Effector memory CD4-positive, alpha-beta T cell (primary cell): ENCODE measurements at places on chromosomes 1 and 21.

DNA sequence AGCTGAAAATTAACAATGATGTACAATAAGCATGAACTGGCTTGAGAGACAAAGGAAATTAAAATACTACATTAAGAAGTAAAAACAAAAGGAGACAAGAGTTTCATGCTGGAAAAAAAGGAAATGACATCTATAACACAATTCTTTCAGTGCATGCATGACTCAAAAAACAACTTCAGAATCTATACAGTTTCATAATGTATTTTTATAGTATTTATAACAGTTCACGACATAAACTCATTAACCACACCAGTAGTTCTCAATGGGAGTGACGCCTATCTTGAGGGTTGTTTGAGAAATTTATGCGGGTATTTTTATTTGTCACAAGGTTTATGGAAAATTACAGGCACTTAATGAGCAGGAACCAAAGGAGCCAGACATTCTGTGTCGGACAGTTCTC is 168.5 kb downstream of the SMYD3 start:
- no peaks in the 10 kb centered on the region for H3K4me1 ChIP-seq
- no peaks in the 10 kb centered on the region for H3K36me3 ChIP-seq
- H3K27ac ChIP-seq = no peak overlapping the region
- H3K4me3 ChIP-seq = no peak overlapping the region

DNA sequence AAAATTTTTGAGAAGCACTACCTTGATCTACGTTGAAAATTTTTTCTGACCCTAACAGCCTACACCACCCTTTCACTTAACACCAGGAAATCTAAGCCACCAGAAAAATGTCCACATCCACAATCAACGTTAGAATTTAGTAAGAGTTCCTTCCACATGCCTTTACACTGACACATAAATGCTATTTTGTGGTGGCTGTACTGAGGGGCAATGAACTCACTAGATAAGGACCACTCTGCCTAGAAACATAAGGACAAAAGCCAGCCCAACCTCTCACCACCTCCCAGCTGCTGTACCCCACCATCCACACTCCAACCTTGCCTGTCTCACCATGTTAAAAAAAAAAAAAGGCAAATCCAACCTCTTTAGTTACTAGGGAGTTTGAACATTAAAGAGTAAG is 29.8 kb downstream of the PARP1 start:
- no peak overlapping the region for H3K27ac ChIP-seq
- no peaks in the 10 kb centered on the region for H3K4me1 ChIP-seq
- DNase-seq = no peak
- peaks cover 99% of the 10 kb centered on the region for H3K36me3 ChIP-seq
- H3K4me3 ChIP-seq = no peak overlapping the region

DNA sequence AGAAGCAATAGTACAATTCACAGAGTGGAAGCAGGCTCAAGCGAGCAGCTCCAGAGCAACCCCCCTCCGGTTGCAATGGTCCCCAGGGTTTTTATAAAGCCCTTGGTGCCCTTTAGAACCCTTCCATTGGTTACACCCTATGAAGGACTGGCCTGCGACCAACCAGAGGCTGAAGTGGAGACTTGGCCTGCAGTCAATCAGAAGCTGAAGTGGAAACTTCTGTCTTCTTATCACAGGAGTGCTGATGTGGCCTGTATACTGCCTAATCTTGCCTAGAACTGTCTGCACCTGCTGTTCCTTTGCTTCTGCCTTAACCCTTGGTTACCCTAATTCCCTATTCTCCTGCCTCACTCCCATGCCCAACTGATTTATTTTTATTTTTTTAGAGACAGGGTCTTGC is 15.4 kb upstream of the FRRS1 start:
- H3K4me1 ChIP-seq = peaks cover 6% of the 10 kb centered on the region
- DNase-seq = no peak
- H3K27ac ChIP-seq = no peak overlapping the region

DNA sequence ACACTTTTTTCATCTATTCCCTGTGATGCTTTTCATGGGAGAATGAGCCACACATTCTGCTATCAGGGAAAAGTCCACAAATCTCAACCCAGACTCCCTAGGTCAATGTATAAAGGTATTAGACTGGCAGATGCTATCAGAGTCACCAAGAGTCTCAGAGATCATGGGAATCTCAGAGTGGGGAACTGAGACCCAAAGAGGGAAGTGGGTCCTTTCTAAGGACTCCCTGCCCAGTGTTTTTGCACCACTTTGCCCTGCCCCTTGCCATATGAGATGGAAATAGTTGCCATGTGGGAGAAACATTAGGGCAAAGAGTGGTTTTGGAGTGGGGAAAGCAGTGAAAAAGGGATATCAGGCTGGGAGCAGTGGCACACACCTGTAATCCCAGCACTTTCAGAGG is 19.1 kb upstream of the AZIN2 start:
- H3K36me3 ChIP-seq = no peaks in the 10 kb centered on the region
- no peaks in the 10 kb centered on the region for H3K27me3 ChIP-seq
- no peaks in the 10 kb centered on the region for H3K4me1 ChIP-seq

- H3K4me3 ChIP-seq = no peak overlapping the region
- H3K27me3 ChIP-seq = no peaks in the 10 kb centered on the region
- H3K36me3 ChIP-seq = no peaks in the 10 kb centered on the region
- H3K27ac ChIP-seq = no peak overlapping the region
- DNase-seq = no peak
Measured at GRCh38 chr21:46023555-46023954, 42.0 kb downstream of the COL6A1 start.

DNA sequence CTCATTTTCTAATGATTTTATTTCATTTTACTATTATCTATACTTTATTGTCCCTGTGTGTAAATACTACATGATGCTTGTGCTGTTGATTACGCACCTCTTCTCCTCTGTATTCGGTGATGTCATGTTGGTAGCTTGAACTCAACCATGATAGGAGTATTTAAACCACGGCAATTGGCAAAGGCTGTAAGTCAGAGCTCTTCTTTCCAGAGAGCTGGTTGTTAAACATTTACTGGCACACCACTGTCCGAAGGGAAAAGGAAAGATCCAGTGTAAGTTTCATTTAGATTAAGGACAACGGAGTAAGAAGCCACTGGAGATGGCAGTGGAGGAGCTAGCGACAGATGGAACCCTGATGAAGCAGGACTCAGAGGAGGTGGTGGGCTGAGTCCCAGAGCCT is 93.4 kb upstream of the KCNE2 start:
- H3K27ac ChIP-seq = no peak overlapping the region
- no peaks in the 10 kb centered on the region for H3K36me3 ChIP-seq
- no peaks in the 10 kb centered on the region for H3K4me1 ChIP-seq

DNA sequence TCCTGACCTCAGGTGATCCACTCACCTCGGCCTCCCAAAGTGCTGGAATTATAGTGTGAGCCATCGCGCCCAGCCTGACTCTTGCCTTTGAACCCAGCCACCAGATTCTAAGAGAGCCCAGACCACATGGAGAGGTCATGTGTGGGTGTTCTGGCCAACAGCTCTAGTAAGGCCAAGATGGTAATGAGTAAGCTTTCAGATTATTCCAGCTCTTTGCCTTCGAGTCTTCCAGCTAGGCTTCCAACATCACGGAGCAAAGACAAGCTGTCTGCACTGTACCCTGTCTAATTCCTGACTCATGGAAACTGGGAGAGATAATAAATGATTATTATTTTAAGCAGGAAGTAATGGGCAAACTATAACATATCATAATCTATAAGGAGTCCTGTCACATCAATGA is 14.8 kb upstream of the ZFP69B start:
- no peak overlapping the region for H3K4me3 ChIP-seq
- no peak overlapping the region for H3K27ac ChIP-seq
- no peak for DNase-seq
- no peaks in the 10 kb centered on the region for H3K27me3 ChIP-seq
- no peaks in the 10 kb centered on the region for H3K36me3 ChIP-seq

DNA sequence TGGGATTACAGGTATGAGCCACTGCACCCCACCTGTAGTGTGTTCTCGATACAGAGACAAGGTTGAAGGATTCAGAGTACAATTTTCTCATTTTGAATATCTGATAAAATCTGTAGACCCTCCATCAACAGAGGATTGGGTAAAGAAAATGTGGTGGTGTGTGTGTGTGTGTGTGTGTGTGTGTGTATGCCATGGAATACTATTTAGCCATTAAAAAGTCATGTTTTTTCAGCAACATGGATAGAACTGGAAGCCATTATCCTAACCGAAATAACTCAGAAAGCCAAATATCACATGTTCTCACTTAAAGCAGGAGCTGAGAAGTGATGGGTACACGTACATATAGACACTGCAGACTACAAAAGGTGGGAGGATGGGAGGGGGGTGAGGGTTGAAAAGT is 57.9 kb downstream of the TRAF5 start:
- no peak overlapping the region for H3K27ac ChIP-seq
- H3K36me3 ChIP-seq = no peaks in the 10 kb centered on the region
- no peak overlapping the region for H3K4me3 ChIP-seq
- no peaks in the 10 kb centered on the region for H3K4me1 ChIP-seq
- H3K27me3 ChIP-seq = no peaks in the 10 kb centered on the region

GRCh38 chr1:226454349-226454748 is 46.5 kb upstream of the PARP1 start:
- DNase-seq = no peak
- H3K4me1 ChIP-seq = no peaks in the 10 kb centered on the region
- no peak overlapping the region for H3K4me3 ChIP-seq
- H3K27ac ChIP-seq = no peak overlapping the region

DNA sequence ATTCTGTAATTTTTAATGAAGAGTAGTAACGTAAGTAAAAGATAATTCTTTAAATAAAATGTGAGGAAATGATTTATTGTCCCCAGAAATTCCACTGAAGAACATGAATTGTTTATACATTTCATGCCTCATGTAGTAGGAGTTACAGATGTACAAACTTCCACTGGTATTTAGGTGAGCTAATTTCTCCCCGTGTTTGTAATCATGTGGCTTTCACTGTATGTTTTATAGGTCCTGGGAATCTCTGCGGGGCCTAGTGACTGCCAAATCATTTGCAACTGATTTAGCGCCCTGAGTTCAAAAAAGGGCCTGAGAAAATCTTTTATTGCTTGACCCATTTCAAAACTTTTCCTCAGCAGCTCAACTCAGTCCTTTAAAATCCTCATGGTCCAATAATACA is 30.5 kb upstream of the FASLG start:
- no peaks in the 10 kb centered on the region for H3K36me3 ChIP-seq
- peaks cover 5% of the 10 kb centered on the region for H3K4me1 ChIP-seq
- no peak overlapping the region for H3K27ac ChIP-seq
- H3K27me3 ChIP-seq = no peaks in the 10 kb centered on the region

GRCh38 chr1:16348414-16349182 is 3.7 kb downstream of the FBXO42 start:
- DNase-seq = no peak
- no peaks in the 10 kb centered on the region for H3K27me3 ChIP-seq
- H3K36me3 ChIP-seq = no peaks in the 10 kb centered on the region

- no peak overlapping the region for H3K4me3 ChIP-seq
- no peak for DNase-seq
- no peaks in the 10 kb centered on the region for H3K36me3 ChIP-seq
- H3K27ac ChIP-seq = no peak overlapping the region
- no peaks in the 10 kb centered on the region for H3K27me3 ChIP-seq
Measured at GRCh38 chr1:206521127-206521526, 13.8 kb downstream of the RASSF5 start.

DNA sequence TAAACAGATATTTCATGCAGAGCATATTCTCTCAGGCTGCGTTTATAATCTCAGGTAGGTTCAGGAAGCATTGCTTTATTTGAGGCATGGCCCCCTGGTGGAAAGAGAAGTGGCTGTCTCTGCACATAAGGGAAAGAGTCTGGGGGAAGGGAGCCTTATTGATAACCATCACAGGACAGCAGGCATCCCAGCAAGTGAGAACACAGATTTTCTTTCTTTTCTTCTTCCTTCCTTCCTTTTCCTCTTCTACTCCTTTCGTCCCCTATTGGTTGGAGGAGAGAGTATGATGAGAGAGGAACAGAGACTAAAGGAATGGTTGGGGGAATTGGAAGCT is 21.9 kb downstream of the TSNAX start:
- peaks cover 3% of the 10 kb centered on the region for H3K36me3 ChIP-seq
- no peaks in the 10 kb centered on the region for H3K4me1 ChIP-seq
- no peaks in the 10 kb centered on the region for H3K27me3 ChIP-seq
- no peak for DNase-seq
- no peak overlapping the region for H3K4me3 ChIP-seq

- H3K27ac ChIP-seq = no peak overlapping the region
- H3K36me3 ChIP-seq = no peaks in the 10 kb centered on the region
- no peaks in the 10 kb centered on the region for H3K27me3 ChIP-seq
- no peak overlapping the region for H3K4me3 ChIP-seq
- DNase-seq = no peak
- H3K4me1 ChIP-seq = no peaks in the 10 kb centered on the region
Measured at GRCh38 chr1:186834399-186834958, 5.7 kb downstream of the PLA2G4A start.

DNA sequence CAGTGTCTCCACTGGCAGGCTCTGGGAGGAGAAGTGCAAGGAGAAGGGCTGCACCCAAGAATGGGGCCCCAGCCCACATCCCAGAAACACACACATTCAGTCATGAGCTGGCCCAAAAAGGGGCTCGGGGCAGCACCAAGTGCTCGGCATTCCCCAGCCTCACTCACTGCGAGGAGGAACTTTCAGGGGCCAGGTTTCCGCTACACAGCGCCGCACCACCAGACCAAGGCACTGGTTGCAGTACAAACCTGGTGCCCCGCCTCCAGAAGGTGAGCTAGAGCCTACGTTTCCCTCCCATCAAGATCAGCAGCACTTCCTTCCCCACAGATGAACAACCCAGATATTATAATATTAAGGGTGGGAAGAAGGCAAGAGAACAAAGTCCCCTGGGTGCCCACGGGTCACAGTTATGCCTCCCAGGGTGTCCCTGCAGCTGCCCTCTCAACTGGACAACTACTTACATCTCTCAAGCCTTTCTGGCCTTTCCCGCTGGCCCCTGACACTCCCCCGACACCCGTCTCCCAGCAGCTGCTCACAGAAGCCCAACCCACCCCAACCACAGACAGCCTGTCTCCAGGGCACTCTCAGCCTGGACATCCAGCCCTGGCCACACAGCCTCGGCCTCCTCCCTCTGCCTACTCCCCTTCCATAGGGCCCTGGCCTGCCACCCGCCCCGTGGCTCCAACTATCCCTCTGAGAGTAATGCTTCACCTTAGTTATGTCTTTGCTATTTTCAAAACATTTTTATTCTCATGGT is 3.8 kb downstream of the PBXIP1 start:
- peak overlapping the region; percentile 43 for H3K4me3 ChIP-seq
- H3K36me3 ChIP-seq = peaks cover 29% of the 10 kb centered on the region
- H3K4me1 ChIP-seq = peaks cover 61% of the 10 kb centered on the region
- peak overlapping the region; percentile 99 for H3K27ac ChIP-seq

DNA sequence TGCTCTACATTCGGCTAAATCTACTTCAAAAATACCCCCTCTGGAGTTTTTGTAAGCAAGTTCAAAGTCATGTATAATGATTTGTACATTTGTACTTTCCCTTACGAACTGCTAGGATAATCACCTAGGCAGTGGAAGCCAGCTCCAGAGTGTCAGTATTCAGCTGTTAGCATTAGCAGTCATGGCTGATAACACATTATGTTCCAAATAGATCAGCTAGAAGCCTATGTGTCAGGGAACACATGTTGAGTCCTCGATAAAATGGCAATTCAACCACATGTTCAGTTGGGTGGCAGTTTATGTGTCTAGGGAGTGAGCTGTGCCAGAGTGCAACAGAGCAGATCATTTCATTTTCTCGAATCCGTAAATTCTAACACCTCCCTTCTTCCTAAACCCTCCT is 65.8 kb upstream of the KRTAP11-1 start:
- no peaks in the 10 kb centered on the region for H3K36me3 ChIP-seq
- DNase-seq = no peak
- no peak overlapping the region for H3K27ac ChIP-seq
- no peaks in the 10 kb centered on the region for H3K4me1 ChIP-seq
- H3K27me3 ChIP-seq = no peaks in the 10 kb centered on the region
- H3K4me3 ChIP-seq = no peak overlapping the region

- H3K4me1 ChIP-seq = no peaks in the 10 kb centered on the region
- H3K4me3 ChIP-seq = no peak overlapping the region
- DNase-seq = no peak
- no peak overlapping the region for H3K27ac ChIP-seq
- H3K36me3 ChIP-seq = no peaks in the 10 kb centered on the region
Measured at GRCh38 chr1:94731891-94732290, 88.3 kb upstream of the SLC44A3 start.
